ENCODE measurements at places on chromosomes 1 and 21. TPM values are rescaled to one million over a fixed set of nuclear protein-coding genes. Genes with fewer than 3 reads are reported as not detected.

DNA sequence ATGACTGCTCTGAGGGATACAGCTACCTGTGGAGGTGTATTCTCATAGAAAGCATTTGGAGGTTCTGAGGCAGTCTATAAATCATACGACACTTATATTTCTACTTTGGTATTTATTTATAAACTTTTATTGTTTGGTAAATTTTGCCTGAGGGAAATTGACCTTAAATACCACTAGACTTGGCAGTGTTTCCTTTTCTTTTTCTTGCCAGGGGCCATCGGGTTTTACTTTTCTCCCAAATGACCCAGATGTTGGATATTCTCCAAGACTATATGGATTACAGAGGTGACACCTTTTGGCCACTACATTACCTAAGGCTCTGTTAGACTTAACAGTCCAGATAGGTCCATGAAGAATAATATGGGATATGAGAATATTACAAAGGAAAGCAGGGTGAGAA is 28.2 kb downstream of the CHD1L start:
- peaks cover 91% of the 10 kb centered on the region for H3K36me3 ChIP-seq
- peaks cover 11% of the 10 kb centered on the region for H3K4me1 ChIP-seq
- no peak for DNase-seq
- no peak overlapping the region for H3K27ac ChIP-seq

DNA sequence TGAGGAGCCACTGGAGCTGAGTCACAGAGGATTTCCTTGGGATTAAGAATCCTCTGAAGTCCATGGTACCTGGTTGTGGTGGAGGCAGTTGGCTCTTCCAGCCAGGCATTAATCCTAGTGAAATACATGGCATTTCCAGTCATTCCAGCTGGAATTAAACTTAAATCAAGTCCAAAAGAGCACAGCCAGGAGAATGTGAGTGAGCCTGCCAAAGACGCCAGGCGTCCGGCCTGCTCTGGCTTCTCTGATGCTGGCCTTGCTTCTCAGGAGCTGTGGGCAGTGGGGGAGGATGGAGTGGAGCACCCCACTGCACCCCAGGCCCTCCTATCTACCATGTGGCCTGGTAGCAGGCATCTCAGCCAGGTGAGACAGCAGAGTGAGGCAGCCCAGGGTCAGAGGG is 23.4 kb upstream of the TENT5C start:
- no peaks in the 10 kb centered on the region for H3K4me1 ChIP-seq
- no peak overlapping the region for H3K27ac ChIP-seq
- no peaks in the 10 kb centered on the region for H3K36me3 ChIP-seq

DNA sequence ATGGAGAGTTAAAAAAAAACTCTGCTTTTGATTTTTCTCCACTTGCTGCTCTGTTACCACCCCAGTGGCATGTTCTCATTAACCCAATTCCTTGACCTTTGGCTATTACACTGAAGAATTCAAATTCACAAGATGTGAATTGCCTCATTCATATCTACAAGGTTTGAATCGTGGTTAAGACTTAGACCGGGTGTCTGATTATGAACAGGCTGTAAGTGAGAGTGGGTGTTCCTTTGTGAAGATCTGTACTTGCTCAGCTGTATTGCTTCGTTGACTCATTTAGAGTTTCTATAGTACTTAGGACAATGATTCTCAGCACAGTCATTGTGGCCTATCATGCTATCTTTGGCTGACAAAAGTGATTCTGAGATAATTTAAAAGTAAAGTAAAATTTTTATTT is 36.4 kb downstream of the DNM3 start:
- H3K36me3 ChIP-seq = no peaks in the 10 kb centered on the region
- H3K4me1 ChIP-seq = peaks cover 4% of the 10 kb centered on the region
- H3K27me3 ChIP-seq = no peaks in the 10 kb centered on the region

DNA sequence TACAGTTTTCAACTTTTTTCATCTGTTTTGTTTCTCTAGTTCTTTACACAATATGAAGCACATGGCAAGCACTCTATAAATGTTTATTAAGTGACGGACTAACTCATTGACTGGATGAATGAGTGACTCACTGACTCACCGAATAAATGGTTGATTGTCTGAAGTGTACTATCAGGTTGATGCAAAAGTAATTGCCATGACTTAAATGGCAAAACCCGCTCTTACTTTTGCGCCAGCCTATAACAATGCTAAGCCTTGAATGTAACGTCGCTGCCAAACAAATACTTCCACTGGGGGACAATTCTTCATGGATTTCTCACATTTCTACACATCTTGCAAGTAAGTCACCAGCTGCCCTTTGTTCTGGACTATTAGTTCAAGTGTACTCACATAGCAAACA is 109.0 kb upstream of the KCTD3 start:
- H3K4me1 ChIP-seq = peaks cover 2% of the 10 kb centered on the region
- no peak for DNase-seq
- H3K36me3 ChIP-seq = no peaks in the 10 kb centered on the region
- H3K27ac ChIP-seq = no peak overlapping the region
- H3K4me3 ChIP-seq = no peak overlapping the region
- H3K27me3 ChIP-seq = no peaks in the 10 kb centered on the region

DNA sequence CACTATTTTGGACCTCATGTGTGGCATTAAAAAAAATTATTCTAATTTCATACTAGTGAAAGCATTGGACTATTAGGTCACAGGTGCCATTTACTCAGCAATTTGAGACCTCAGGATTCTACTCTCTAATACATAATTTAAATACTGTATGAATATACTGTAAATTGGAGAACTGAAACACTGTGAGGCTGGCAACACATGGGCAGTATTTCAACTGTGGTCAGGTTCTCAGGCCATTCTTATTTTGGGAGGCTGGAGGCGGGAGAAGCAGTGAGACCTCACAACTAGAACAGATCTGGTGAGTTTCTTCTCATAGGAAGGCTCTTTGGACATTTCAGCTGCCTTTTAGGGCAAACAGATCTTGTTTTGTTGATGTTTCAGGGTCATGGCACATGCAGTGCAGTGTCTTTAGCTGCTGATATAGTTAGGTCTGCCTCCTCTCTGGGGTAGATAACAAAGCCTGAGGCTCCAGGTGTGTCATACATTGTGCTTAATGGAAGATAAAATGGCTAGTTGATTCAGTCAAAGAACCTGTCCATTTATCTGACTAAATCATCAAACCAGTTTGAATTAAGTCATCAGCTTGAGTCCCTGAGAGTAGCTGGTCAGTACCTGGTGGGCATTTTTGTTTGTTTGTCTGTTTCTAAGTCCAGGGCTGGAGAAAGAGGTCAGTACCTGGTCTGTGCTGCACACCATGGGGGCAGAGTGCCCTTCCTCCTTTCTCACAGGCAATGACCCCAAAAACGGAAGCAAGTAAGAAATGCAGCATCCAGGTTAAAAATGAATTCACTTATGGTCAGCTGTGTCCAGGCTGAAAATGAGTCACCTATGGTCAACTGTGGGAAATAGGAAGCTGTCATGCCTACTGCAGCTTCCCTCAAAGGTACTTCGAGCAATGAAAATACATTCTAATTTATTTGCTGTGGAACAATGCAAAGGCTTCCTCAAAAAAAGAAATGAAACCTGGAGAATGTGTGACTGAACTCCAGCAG is 216.2 kb downstream of the SDCCAG8 start:
- H3K27me3 ChIP-seq = no peaks in the 10 kb centered on the region
- peak; percentile 36 for DNase-seq
- H3K27ac ChIP-seq = peak overlapping the region; percentile 93
- H3K36me3 ChIP-seq = no peaks in the 10 kb centered on the region
- H3K4me1 ChIP-seq = peaks cover 10% of the 10 kb centered on the region

DNA sequence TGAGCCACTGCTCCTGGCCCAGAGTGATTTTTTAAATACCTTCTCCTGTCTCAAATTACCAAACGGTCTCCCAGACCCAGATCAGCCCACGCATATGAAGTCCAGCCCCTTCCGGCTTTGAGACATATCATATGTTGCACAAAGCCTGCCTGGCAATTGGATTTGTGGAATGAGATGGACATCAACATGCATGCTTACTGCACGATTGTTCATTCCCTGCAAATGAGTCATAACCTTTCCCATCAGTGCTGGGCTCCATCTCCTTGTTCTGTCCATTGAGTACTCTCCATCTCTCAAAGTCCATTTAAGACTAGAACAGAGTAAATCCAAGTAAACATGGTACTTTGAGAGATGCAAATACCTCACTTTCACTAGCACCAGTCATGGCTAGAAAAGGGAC is 612.2 kb upstream of the USP24 start:
- no peaks in the 10 kb centered on the region for H3K36me3 ChIP-seq
- no peak for DNase-seq
- no peak overlapping the region for H3K27ac ChIP-seq
- H3K27me3 ChIP-seq = peaks cover 37% of the 10 kb centered on the region
- H3K4me1 ChIP-seq = peaks cover 5% of the 10 kb centered on the region
- H3K4me3 ChIP-seq = no peak overlapping the region

- no peaks in the 10 kb centered on the region for H3K27me3 ChIP-seq
- H3K36me3 ChIP-seq = no peaks in the 10 kb centered on the region
- no peak overlapping the region for H3K4me3 ChIP-seq
Measured at GRCh38 chr21:38905752-38906151, 100.0 kb downstream of the ETS2 start.

GRCh38 chr1:47631411-47631995 is 193.7 kb downstream of the FOXD2 start:
- no peaks in the 10 kb centered on the region for H3K36me3 ChIP-seq
- no peak overlapping the region for H3K27ac ChIP-seq
- H3K27me3 ChIP-seq = peaks cover 34% of the 10 kb centered on the region
- H3K4me1 ChIP-seq = no peaks in the 10 kb centered on the region
- DNase-seq = no peak

DNA sequence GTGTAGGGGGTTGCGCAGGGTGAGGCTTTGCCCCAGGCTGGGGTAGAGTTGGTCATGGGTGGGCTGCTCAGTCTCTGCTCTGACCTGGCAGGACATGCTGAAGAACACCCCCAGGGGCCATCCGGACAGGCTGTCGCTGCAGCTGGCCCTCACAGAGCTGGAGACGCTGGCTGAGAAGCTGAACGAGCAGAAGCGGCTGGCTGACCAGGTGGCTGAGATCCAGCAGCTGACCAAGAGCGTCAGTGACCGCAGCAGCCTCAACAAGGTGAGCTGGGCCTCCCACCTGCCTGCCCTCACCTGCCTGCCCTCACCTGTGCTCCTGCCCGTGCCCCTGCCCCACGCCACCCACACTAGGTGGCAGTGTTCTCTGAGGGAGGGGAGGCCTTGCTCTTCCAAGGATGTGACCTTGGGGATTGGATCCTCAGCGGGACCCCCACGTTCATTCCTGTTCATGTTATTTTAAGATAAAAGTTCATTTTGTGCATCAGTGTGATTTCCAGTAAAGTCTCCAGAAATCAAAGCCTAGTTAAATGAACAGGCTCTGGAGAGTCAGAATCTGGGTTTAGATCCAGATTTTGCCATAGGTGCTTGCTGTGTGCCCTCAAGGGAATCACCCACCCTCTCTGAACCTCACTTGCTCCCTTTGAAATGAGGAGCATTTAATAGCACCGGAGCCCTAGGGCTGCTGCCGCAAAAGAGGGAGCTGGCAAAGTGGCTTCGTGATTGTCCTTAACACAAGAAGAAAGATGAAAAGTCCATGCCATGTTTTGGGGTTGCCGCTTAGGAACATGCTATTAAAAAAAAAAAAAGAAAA is 87.9 kb downstream of the ARHGEF10L start:
- H3K27ac ChIP-seq = peak overlapping the region; percentile 44
- H3K36me3 ChIP-seq = no peaks in the 10 kb centered on the region
- no peak overlapping the region for H3K4me3 ChIP-seq
- no peaks in the 10 kb centered on the region for H3K4me1 ChIP-seq

Gene DNAJC28
- total RNA-seq = 5.8 TPM

All from endodermal cell (in vitro differentiated cells).